ENCODE measurements at places on chromosomes 4 and X.

GRCh38 chr4:26215725-26216124 is 105.1 kb upstream of the RBPJ start:
- no peak for DNase-seq

GRCh38 chrX:18607966-18608365 is 63.9 kb downstream of the RS1 start:
- no peak for DNase-seq

- no peak for DNase-seq
These were observed 790.9 kb downstream of the KLHL13 start for GRCh38 chrX:117325706-117326105.

DNA sequence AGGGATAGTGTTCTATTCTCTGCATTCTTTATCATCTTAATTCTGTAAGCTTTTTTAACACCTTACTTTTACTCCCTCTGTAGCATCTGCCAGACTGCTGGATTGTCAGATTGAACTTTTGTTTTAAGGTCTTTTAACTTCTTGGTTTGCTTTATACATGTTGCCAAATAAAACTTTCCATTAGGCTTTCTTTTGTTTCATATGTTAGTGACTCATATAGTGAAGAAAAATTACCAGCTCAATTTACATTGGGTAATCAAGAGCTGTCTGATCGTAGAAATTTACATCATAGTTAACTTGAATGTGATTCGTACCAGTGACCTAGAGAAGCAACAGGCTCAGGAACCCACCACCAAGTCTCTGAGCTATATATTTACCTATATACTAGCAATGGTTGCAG is 28.5 kb upstream of the KLHL4 start:
- no peak for DNase-seq

DNA sequence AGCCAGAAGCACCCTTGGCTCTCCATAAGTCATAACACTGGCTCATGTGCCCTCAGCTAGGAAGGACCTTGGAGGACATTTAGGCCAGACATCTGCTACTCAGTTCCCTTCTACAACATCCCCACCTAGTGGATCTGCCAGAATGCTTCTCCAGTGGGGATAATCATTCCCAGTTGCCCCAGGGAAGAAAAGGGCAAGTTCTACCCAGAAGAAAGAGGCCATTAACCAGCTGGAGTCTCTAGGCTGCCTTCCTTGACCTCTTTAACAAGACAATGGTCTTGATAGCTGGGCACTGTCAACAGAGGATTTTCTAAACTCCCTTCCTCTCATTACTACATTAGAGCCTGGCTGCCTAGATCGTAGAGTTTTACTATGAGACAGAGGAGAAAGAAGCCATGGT is 42.0 kb downstream of the LGI2 start:
- no peak for DNase-seq
